Activated CD8-positive, alpha-beta memory T cell treated with anti-CD3 and anti-CD28 coated beads for 48 hours (primary cell): ENCODE measurements at places on chromosomes 12 and 14.

- no peak for DNase-seq
These were observed 54.0 kb downstream of the MIPOL1 start for GRCh38 chr14:37251775-37252174.

- DNase-seq, result no peak
These were observed 368.1 kb upstream of the FOXG1 start for GRCh38 chr14:28398506-28398905.

- no peak for DNase-seq
These were observed 120.8 kb upstream of the CCDC196 start for GRCh38 chr14:66365388-66365787.

GRCh38 chr14:29650554-29651269, 276.9 kb downstream of the PRKD1 start:
- DNase-seq, result no peak

DNA sequence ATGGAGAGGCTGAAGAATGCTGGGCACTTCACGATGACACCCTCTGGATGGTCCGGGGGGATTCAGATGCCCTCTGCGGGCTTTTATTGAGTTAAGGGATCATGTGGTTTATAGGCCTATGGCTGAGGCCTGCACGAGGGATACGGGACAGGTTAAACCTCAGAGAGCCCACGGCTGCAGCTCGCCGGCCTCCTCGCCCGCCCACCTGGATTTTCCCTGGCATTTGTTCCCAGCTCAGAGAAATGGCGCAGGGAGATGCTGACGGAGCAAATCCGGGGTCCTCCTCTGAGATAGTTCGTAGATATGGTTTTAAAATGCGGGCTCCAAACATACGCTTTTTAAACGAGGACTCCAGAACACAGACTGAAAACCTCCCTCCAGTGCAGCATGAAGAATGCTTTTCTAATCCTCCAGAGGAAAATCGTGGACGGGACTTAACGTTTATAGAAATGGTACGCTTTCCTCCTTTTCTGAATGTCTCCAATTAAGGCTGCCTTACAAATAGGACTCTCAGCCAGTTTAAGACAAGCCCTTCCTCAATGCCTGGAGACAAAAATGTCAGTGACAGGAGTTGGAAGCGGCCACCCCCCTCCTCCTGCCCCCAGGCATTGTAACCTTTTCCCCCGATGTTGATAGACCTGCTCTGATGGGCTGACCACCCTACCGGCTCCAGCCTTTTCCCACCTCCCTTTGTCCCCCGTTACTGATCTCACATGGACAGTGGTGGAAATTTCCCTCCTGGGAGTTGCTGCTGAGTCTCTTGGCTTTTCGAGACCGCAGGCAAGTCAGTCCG, 16.6 kb downstream of the CCND2 start:
- DNase-seq, result no peak

- no peak for DNase-seq
These were observed 673.0 kb upstream of the FLRT2 start for GRCh38 chr14:84856751-84857534.

DNA sequence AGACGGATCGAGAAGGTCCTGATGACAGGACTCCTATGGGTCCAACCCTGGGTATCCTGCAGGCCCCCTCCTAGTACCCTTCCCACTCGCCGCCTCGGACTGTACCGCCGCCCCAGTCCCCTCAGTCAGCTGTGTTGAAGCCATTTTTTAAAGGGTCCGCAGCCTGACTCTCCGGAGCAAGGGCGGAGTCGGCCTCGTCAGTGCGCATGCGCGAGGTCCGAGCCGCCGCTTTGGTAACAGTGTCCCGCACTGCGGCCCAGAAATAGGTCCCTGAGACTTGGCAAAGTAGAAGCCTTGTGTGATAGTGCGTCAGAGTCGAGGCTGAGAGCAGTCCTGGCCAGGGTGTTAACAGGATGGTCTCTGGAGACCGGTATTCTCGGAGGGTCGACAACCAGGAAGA, 769.0 kb upstream of the ALG10B start:
- no peak for DNase-seq

- no peak for DNase-seq
These were observed 4.9 kb downstream of the TC2N start for GRCh38 chr14:91862417-91862816.
